Activated CD4-positive, alpha-beta T cell treated with anti-CD3 and anti-CD28 coated beads, Interleukin-2, amount 10 ng/mL, durations not matched to agents 24 days and 14 days (primary cell): ENCODE measurements at places on chromosomes 3 and 15. TPM values are rescaled to one million over a fixed set of nuclear protein-coding genes. Genes with fewer than 3 reads are reported as not detected.

- no peak overlapping the region for H3K27ac ChIP-seq
- no peak overlapping the region for H3K4me3 ChIP-seq
- no peak for DNase-seq
- H3K4me1 ChIP-seq: peaks cover 23% of the 10 kb centered on the region
- H3K36me3 ChIP-seq: peaks cover 28% of the 10 kb centered on the region
Observed at GRCh38 chr15:89096664-89097063, 8.4 kb downstream of the ABHD2 start.

DNA sequence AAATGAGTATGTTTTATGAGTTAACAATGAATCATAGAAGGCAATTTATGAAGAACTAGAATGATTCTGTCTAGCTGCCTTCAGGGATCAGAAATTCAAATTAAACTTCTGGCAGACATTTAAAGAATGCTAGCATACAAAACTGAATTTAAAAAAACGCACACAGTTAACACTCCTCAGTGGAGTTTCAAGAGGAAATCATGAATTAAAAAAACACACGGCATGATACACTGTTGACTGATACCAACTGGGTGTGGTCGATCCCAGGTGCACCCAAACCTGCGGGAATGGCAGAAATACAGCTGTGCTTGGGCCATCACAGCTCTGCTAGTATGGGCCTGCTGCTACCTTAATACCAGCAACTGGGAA is 526.0 kb downstream of the FOXP1 start:
- peak overlapping the region; percentile 77 for H3K4me3 ChIP-seq
- H3K27ac ChIP-seq: peak overlapping the region; percentile 91
- DNase-seq: no peak
- peaks cover 63% of the 10 kb centered on the region for H3K36me3 ChIP-seq

GRCh38 chr3:13833506-13834257 is 46.2 kb downstream of the WNT7A start:
- no peak for DNase-seq
- H3K27ac ChIP-seq: no peak overlapping the region
- H3K4me1 ChIP-seq: no peaks in the 10 kb centered on the region
- no peaks in the 10 kb centered on the region for H3K27me3 ChIP-seq

The TTC23 gene
- total RNA-seq: 4.7 and 6.0 TPM in 2 replicates

The PIK3CB gene
- total RNA-seq: 17.6 and 18.1 TPM in 2 replicates

- H3K4me1 ChIP-seq: no peaks in the 10 kb centered on the region
- H3K27ac ChIP-seq: no peak overlapping the region
- no peak for DNase-seq
Observed at GRCh38 chr3:87173776-87174175, 53.3 kb upstream of the CHMP2B start.

DNA sequence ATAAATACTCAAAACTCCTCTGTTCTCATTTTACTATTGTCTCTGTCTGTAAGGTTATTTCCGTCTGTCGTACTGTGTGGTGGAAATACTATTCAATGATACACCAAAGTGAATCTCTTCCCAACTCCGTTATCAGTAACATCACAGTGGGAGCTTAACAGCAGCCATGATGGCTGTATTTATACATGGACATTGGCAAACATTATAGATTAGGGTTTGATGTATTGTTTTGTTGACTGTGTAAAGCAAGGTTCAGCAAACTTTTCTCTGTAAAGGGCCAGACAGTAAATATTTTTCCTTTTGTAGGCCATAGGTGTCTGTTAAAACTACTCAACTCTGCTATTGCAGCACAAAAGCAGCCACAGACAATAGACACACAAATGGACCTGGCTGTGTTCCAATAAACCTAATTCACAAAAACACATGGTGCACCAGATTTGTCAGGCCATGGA is 23.2 kb downstream of the LIPC start:
- DNase-seq: no peak
- H3K4me3 ChIP-seq: peak overlapping the region; percentile 53
- peaks cover 11% of the 10 kb centered on the region for H3K36me3 ChIP-seq
- H3K27me3 ChIP-seq: no peaks in the 10 kb centered on the region

The UNC13C gene
- total RNA-seq: not detected in 2 replicates

DNA sequence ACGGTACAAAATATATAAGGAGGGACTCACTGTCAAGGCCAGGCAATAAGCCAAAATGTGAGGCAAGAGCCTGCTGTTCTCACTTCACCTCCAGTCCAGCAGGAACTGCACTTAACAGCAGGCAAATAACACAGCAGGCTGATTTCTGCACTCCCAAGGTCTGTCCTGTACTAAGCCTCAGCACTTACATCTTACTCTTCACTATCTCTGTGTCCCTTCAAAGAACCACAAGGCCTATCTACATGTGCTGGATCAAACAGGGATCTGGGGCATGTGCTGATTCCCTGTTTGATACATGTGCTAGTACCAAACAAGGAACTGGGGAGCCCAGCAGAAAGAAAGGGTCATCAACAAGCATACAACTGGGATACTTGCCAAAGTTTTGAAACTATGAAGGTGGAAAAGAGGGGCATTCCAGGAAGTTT is 22.2 kb downstream of the UACA start:
- no peak overlapping the region for H3K4me3 ChIP-seq
- H3K36me3 ChIP-seq: no peaks in the 10 kb centered on the region
- DNase-seq: no peak
- no peak overlapping the region for H3K27ac ChIP-seq
- no peaks in the 10 kb centered on the region for H3K4me1 ChIP-seq

DNA sequence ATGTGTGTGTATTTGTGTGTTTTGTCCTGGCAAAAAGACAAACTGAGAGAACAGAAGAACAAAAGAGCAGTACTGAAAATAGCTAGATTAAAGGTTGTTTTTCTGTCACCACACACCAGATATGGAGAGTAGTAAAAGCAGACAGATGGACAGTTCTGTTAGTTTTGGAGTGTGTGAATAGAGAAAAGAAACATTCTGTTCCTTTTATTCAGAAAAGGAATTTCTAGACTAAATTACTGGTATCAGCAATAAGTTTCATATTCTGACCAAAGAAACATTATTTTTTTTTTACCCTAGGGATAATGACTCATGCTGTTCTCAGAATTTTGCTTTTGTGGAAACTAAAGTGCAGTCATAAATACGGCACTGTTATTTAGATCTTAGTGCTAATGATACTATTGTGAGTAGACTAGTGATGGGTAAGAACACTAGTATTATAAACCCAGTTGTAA is 32.9 kb downstream of the PIK3CA start:
- no peak for DNase-seq
- no peak overlapping the region for H3K27ac ChIP-seq
- H3K36me3 ChIP-seq: no peaks in the 10 kb centered on the region
- H3K4me1 ChIP-seq: peaks cover 11% of the 10 kb centered on the region
- H3K4me3 ChIP-seq: no peak overlapping the region

DNA sequence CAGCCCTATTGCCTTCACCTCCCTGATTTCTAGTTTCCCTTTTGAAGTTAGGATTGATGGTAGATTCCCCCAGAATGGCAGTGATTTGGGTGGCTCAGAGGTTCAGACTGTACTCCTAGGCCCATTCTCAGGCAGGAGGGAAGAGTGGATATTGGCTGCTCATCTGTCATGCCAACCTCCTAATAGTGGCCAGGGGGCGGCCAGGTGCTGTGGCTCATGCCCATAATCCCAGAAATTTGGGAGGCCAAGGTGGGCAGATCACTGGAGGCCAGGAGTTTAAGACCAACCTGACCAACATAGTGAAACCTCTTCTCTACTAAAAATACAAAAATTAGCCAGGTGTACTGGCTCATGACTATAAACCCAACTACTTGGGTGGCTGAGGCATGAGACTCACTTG is 11.3 kb downstream of the RRP9 start:
- H3K36me3 ChIP-seq: peaks cover 25% of the 10 kb centered on the region
- H3K27ac ChIP-seq: no peak overlapping the region
- H3K4me1 ChIP-seq: no peaks in the 10 kb centered on the region
- DNase-seq: no peak
- no peaks in the 10 kb centered on the region for H3K27me3 ChIP-seq

The ADAMTS9 gene
- not detected in 2 replicates for total RNA-seq

DNA sequence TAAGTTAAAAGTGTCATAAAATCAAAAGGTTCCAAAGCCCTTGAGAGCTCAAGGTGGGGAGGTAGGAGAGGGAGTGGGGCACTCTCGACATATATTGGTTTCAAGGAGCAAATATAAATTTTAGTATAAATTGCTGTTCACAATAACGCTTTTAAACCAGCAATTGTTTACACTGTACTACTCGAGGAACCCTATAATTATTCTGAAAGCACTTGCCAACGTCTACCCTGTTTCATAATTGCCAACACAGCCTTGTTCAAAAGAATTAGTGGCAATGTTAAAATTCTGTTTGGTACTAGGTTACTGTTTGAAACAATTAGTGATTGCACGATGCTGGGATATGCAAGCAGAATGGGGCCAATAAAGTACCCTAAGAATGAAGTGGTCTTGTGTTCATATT is 76.3 kb upstream of the ICE2 start:
- peaks cover 47% of the 10 kb centered on the region for H3K36me3 ChIP-seq
- no peak overlapping the region for H3K4me3 ChIP-seq
- H3K27ac ChIP-seq: no peak overlapping the region
- no peak for DNase-seq
- peaks cover 63% of the 10 kb centered on the region for H3K4me1 ChIP-seq

GRCh38 chr3:64167351-64167750 is 57.9 kb downstream of the PRICKLE2 start:
- no peaks in the 10 kb centered on the region for H3K4me1 ChIP-seq
- H3K27ac ChIP-seq: no peak overlapping the region
- no peak for DNase-seq
- no peaks in the 10 kb centered on the region for H3K27me3 ChIP-seq

The RNU5B-1 gene
- total RNA-seq: not detected in 2 replicates

- H3K4me1 ChIP-seq: peaks cover 6% of the 10 kb centered on the region
- no peak overlapping the region for H3K4me3 ChIP-seq
- DNase-seq: no peak
- peaks cover 2% of the 10 kb centered on the region for H3K27me3 ChIP-seq
- H3K36me3 ChIP-seq: no peaks in the 10 kb centered on the region
Observed at GRCh38 chr3:153041181-153041580, 120.8 kb upstream of the RAP2B start.

The PIGX gene
- 54.3 and 54.5 TPM in 2 replicates for total RNA-seq
